ENCODE measurements at places on chromosomes 7 and 10. TPM values are rescaled to one million over a fixed set of nuclear protein-coding genes. Genes with fewer than 3 reads are reported as not detected.

Gene STEAP1B
- total RNA-seq, result 0.30 TPM

Gene COL26A1
- not detected for total RNA-seq

Gene IQCE
- total RNA-seq, result 12.7 TPM

Gene HOGA1
- not detected for total RNA-seq

Gene MSMB
- not detected for total RNA-seq

Gene TMEM273
- 98.2 TPM for total RNA-seq

Gene FOXI2
- total RNA-seq, result not detected

Gene ANLN
- 65.1 TPM for total RNA-seq

Gene ITPRID1
- total RNA-seq, result not detected

Gene VENTX
- not detected for total RNA-seq

Gene CHAT
- total RNA-seq, result not detected

Gene FLNC
- total RNA-seq, result not detected

Gene ADCY1
- total RNA-seq, result 4.3 TPM
